ENCODE measurements at places on chromosomes 16 and 17. TPM values are rescaled to one million over a fixed set of nuclear protein-coding genes. Genes with fewer than 3 reads are reported as not detected.

LRRC37A2 gene
- 11.2 TPM for total RNA-seq

GRCh38 chr16:12340151-12340733 is 363.7 kb downstream of the SNX29 start:
- no peak for DNase-seq
- no peak overlapping the region for H3K27ac ChIP-seq
- H3K36me3 ChIP-seq: no peaks in the 10 kb centered on the region
- no peaks in the 10 kb centered on the region for H3K27me3 ChIP-seq
- no peak overlapping the region for H3K4me3 ChIP-seq

DNA sequence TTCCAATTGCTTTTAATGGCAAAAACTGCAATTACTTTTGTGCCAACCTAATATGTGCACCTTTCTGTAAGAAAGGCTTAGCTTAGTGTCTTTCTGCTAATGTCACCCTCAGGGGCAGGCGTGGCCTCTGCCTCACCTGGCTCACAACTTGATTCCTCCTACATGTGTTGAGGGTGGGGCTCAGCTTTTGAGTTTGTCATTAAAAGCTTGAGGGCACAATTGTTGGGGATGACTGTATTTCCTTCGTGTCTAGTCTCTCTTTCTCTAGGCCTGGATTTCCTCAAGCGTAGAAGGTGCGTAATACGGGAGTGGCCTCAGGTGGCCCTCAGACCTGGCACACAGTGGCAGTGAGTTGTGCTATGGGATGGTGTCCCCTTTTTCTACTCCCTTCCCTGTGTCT is 94.4 kb downstream of the CLEC16A start:
- no peaks in the 10 kb centered on the region for H3K27me3 ChIP-seq
- no peak overlapping the region for H3K27ac ChIP-seq
- peaks cover 7% of the 10 kb centered on the region for H3K4me1 ChIP-seq
- H3K4me3 ChIP-seq: no peak overlapping the region
- peaks cover 65% of the 10 kb centered on the region for H3K36me3 ChIP-seq
- DNase-seq: no peak

GRCh38 chr16:79069121-79069520 is 531.4 kb downstream of the MAF start:
- H3K36me3 ChIP-seq: no peaks in the 10 kb centered on the region
- H3K4me3 ChIP-seq: no peak overlapping the region
- H3K27ac ChIP-seq: peak overlapping the region; percentile 77
- no peak for DNase-seq
- peaks cover 51% of the 10 kb centered on the region for H3K4me1 ChIP-seq
- no peaks in the 10 kb centered on the region for H3K27me3 ChIP-seq

Data from esophagus muscularis mucosa (tissue), 4 donors.